EL (cell line): ENCODE measurements at places on chromosomes 3 and 15.

GRCh38 chr15:48498828-48499227 lies 146.7 kb downstream of the FBN1 start:
- DNase-seq: no peak

- DNase-seq: peak; percentile 53
These were observed 42.5 kb downstream of the TAMM41 start for GRCh38 chr3:11803977-11804892.

DNA sequence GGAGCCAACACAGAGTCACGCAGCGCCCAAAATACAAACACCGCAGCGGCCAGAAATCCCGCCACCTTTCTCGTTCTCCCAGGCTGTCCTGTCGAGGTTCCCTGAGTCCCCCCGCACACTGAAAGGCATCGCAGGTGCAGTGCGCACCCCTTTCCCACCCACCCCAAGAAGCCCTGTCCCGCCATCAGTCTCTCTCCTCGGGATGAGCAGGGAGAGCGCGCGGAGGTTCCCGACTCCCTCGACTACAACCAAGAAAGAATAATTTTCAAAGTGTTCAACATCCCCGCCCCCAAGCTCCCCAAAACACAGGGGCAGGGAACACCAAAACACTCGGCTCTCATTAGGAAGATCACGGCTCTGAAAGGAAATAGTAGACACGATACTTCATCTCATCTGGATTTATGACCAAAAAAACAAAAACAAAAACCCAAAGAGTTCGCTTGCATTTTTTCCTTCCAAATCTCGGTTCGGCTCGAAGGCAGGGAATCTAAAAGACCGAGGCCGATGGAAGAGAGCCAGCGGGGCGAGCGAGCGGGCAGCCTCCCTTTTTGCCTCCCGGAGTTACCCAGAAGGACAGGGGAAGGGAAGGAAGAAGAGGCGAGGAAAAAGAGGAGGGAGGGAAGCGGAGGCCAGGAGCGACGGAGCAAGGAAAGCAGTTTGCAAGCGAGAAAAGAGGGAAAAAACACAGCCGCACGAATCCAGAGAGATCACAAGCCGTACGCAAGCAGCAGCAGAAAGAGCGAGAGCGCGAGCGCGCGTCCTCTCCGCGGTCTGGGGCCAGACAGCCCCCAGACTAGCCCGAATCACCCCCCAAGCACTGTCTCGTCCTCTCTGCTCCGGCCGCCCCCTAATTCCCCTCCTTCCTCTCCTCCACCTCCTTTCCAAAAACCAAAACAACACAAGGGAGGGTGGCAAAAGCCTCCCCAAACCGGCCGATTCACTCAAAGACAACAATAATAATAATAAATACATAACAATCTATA lies 808 bp downstream of the BCL6 start:
- peak; percentile 58 for DNase-seq

DNA sequence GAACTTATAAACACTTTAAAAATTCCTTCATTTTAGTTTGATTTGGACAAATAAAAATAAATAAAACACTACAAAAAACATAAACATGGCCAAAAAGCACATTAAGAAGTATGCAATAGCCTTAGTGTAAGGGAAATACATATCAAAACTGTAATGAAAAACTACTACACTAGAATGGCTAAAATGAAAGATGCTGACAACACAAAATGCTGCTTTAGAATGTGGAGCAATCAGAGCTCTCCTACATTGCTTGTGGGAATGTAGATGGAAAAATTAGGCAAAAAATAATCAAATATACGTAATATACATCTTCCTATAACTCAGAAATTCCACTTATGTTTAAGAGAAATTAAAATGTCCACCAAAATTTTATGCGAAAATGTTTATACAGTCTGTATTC lies 96.2 kb downstream of the ABI3BP start:
- DNase-seq: no peak

DNA sequence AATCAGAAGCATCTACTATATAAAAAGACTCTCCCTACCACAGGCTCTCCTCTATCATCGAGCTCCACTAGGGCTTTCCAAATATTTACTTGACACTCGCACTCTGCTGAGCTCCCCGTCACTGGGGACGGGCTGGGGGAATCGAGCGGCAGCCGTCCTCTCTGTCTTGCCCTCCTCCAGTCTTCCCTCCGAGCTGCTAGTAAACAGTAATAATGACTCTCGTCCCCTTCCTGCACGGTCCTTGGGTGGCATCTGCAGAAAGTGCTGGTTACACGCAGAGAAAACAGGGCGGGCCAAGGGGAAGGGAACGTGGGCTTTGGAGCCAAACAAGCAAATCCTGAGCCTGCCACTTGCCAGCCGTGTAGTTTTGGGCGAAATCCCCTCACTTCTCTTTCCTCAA lies 96.6 kb downstream of the LRIG1 start:
- DNase-seq: no peak

- DNase-seq: no peak
These were observed 10.0 kb downstream of the NT5DC2 start for GRCh38 chr3:52523386-52524257.
